Stimulated activated CD8-positive, alpha-beta memory T cell treated with anti-CD3 and anti-CD28 coated beads, Interleukin-7, amount 100 ng/mL, for 1 hour (primary cell): ENCODE measurements at places on chromosomes 5 and 9.

- DNase-seq: no peak
Observed at GRCh38 chr5:66157046-66157445, 12.9 kb downstream of the SREK1 start.

DNA sequence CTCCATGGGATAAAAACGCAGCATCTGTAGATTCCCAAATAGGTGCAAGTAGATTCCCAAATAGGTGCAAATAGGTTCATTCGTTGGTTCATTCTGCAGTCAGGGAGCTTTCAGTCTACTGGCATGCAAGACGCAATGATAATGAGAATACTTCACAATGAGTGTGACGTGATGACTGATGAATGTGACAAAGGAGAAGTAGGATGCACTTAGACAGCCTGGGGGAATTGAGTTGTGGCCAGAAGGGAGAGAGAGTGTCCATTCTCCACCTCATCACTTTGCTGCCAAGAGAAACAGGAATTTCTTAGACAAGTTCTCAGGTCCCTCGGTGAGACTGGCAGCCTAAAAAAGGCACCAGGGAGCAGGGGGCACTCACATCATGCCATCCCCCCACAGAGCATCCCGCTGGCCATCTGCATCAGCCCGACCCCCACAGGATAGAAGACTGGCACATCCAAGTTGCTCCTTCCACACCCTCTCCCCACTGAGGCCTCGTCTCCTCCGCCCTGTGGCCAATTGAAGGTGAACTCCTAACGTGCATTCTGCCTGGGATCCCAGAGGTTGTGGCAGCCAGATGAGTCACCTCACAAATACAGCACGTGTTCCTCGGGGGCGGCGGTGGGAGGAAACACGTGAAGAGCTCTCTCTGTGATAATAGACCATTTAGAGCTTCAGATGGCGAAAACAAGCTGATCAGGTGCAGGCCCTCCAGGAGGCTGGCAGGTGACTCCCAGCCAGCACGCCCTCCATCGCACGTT is 19.9 kb upstream of the KCNIP1 start:
- DNase-seq: no peak

GRCh38 chr5:36535859-36536615 is 70.4 kb upstream of the SLC1A3 start:
- no peak for DNase-seq

- no peak for DNase-seq
Observed at GRCh38 chr9:130233587-130233945, 32.0 kb upstream of the HMCN2 start.

- no peak for DNase-seq
Observed at GRCh38 chr5:95102687-95103086, 182.2 kb downstream of the MCTP1 start.

- DNase-seq: no peak
Observed at GRCh38 chr5:26495437-26495836, 542.9 kb downstream of the CDH9 start.

- DNase-seq: no peak
Observed at GRCh38 chr5:94751460-94751859, 133.0 kb downstream of the SLF1 start.

DNA sequence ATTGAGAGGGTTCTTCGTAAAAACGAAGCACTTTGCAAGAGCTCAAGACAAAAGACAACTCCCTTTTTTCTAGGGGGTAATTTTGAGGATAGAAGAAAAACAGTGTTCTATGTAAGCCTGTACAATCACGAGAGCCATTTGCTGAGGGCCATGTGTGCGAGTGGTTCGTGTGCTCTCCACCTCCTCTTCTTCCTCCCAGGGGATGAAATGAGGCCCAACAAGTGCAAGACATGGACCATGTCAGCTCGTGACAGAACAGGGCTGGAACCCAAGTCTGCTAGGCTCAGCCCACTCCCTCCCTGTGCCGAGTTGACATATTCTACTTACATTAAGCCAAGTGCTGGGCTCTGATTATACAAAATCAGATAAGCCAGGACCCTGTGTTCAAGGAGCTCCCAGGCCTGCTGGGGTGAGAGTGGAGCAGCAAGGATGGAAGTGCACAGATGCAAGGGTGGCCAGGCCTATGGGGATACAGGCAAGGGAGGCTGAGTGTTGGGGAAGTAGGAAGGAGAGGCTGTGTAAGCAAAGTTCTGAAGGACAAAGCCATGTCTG is 97.9 kb upstream of the MSX2 start:
- DNase-seq: no peak

DNA sequence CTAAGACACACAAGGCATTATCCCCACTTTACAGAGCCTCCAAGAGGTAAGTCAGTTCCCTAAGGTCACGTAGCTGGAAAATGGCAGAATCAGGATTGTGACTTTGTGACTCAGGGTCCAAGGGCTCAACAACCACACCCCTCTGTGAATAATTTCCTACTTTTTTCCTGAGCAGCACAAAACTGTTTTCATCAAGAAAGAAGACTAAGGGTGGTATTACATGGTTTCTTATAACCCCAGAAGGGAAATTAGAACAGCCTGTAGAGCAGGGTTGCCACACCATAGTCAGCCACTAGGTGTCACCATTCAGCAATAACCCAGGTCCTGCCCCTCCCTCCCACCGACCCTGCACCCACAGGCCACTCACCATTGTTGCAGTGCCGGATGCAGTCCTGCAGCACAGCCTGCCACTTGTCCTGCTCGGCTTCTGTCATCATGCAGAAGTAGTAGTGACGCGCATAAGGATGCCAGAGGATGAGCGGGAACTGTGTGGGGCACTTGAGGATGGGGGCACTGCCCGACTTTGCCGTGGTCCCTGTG is 72.1 kb downstream of the LRSAM1 start:
- no peak for DNase-seq

DNA sequence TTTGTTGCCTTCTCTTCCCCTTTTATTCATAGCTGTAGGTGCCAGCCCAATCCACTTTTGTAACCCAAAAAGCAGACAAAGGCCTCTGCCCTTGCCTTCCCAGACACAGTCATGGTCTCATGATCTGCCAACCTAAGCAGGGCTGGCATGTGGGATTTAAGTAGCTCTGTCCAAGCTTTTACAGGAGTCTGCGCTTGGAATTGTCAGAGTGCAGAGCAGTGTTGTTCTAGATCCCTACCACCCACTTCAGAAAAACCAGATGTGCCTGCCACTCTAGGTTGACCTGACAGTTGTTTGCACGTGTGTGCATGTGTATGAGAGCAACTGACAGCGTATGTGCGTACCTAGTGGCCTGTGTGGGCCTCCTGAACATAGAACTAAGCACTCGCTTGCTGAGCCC is 87.8 kb upstream of the SPRY4 start:
- DNase-seq: no peak

GRCh38 chr9:34797367-34797766 is 87.4 kb upstream of the CCL21 start:
- DNase-seq: no peak

DNA sequence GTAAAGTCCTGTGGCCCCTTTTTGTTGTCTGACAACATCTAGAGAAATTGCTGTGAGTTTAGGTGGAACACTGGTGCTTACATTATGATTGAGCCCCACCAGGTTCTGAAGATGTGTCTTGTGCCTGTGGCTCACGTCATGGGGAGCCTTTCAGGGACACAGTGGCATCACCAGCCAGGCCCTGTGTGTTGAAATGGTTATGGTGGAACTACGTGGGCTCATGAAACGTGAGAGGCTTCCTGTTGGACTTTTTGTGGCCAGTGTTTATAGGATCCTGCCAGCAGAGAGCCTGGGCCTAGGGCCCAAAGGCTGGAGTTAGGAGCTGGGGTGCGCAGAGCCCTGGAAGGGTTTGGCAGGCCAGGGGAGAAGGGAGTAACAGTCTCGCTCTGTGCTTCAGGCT is 46.8 kb downstream of the TENT4A start:
- DNase-seq: no peak

DNA sequence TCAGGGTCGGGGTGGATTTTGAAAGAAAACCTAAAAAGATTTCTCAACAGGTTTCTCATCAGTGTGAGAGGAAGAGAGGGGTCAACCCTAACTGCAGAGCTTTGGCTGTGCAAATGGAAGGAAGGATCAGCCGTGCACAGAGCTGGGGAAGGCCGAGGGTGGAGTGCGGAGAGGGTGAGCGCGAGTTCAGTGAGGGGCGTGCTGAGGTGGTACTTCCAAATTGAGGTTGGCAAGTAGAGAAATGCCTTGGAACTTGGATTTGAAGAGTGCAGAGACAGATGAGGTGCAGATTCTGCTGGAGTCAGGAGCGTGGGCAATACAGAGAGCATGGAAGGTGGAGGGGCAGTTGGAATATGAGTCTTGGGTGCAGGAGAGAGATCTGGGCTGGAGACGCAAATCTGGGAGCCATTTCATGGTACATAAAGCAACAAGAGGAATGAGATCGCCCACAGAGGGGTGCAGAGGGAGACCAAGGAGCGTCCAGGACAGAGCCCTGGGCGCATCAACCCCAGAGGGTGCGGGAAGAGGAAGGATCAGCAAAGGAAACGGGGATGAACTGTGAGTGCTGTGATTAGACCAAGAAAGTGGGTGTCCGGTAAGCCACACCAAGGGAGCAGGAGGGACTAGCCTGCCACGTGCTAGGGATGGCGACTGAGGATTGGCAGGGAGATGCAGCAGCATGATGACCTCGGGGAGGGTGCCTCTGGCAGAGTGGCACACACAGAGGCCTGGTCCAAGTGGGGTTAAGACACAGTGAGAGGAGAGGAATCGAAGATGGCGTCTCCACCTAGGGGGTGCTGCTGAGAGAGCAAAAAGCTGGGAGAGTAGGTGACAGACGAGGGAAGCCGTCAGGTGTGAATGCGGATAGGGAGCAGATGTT is 105.8 kb downstream of the ADAMTS2 start:
- DNase-seq: no peak

DNA sequence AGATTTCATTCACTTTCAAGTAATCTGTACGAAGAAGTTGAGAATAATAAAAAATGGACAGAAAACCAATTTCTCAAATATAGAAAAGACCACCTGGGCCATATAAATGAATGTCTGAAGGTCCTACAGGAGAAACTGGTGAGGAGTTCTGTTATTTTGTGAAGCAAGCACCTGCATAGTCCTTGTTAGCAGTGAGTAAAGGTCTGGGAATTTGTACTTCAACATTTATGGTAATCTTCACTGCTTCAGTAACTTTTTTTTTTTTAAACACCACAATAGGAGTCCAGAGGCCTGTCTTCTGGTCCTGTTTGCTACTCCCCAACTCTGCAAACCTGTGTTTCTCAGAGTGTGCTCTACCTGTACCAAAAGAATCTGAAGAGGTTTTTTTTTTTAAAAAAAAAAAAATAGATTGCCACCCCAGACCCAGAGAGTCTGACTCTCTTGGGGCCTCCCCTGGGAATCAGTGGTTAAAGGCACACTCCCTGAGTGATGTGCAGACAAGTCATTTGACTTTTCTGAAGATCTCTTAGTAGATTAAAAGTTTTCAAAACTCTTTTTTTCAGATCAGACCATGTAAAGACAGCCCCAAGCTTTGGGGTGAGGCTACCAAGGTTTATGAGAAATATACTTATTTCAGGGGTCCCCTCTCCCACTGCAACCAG is 55.5 kb downstream of the FAM81B start:
- no peak for DNase-seq

DNA sequence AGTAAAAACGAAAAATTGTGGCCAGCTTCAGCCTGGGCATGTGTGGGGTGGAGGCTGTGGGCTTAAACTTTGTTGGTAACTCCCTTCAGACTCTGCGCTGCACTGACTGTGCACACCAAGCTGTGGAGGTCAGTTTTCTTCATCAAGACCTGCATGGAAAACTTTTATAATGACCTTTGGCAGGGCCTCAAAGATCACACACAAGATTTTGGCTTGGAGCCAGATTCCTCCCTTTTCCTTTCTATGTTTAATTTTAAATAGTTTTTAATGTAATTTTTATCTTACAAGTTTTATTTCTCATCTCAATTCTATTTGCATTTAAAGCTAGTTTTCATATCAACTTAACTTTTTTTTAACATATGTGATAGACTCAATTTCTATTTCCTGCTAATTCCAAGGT is 1211.1 kb upstream of the CDH18 start:
- no peak for DNase-seq

DNA sequence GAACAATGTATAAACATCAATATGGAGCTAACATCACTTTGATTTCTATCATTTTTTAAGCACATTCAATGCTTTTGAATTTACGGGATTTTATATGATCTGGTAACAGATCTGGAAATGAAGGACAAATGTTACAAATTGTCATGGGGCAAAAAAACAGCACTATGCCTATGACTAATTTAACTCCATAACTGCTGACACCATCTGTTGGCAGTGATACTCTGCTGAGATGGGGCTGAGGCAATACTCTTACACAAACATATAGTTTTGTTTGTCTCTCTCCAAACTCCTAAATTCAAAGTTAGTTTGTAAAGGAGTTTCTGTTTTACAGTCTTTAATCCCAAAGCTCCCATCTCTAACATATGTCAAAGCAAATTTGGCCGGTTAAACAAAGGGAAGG is 132.5 kb upstream of the FER start:
- no peak for DNase-seq

DNA sequence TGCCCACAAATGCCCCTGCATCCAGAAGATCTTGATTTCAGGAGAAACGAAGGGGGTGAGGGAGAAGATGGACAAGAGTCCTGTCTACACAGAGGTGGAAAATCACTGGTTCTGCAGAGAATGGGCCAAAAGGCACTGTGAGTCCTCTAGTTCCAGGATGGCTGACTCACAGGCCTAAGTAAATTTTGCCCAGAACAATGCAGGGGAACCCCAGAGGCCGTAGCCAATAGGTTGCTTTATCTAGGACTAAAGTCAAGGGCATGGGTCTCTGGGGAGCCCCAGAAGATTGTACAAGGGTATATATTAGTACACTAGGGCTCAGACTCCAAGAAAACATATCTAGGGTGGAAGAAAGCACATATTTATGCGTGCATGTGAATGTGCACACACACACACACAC is 98.0 kb downstream of the SLIT3 start:
- no peak for DNase-seq

GRCh38 chr9:99948896-99949295 is 42.4 kb downstream of the STX17 start:
- DNase-seq: no peak

DNA sequence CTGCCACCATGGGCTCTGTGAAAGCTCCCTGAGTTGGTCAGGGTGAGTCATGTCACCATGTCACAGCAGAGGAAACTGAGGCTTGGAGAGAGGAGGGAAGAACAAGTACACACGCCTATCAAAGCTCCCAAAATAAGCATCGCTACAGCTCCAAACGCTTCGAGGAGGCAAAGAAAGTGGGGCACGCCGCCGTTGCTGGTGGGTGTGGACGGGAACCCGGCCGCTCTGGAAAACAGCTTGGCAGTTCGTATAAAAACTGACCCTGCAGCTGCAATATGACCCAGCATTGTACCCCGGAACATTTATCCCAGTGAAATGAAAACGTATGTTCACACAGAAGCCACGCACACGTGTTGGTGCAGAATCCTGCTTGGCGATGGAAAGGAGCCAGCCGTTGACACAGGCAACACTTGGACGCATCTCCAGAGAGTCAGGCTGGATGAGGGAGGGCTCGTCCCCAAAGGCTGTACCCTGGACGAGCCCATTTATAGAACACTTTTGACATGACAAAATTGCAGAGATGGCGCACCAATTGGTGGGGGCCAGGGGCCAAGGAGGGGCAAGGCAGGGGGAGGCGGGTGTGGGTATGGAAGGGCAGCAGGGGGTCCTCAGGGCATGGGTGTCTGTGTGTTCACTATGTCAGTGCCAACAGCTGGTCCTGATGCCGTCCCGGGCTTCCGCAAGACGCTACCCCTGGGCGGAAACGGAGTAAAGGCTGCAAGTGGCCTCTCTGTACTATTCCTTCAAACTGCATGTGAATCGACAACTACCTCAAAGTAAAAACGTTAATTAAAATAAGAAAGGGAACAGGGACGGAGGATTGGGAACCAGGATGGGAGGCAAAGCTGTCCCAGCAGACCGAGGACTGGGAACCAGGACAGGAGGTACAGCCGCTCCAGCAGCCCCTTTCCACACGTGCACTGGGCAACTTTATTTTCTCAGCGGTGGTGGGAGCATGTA is 173.0 kb downstream of the OLFM1 start:
- no peak for DNase-seq
